ENCODE measurements at places on chromosomes 1 and 21.
A peak's percentile ranks its signal among the peaks of the same experiment; 100 is the strongest.

DNA sequence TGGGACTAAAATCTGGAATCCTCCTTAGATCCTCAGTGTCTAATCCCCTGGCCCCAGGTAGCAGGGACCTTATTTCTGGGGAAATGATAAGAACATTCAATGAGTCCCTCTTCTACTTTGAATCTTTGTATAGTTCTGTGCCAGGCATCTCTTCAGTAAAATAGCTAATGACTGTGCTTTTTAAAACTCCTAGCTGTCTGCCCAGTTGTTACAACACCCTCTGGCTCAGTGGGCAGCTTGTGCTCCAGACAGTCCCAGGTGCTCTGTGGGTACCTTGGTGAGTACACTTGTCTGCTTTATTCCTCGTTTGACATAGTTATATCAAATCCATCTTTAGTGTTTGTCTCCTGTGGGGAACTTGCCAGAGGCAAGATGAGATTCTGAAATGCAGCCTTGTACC is 18.0 kb downstream of the TGFB2 start:
- no peak for DNase-seq

GRCh38 chr1:182003025-182003725 is 58.3 kb downstream of the ZNF648 start:
- no peak for DNase-seq

- no peak for DNase-seq
These were observed 51.0 kb downstream of the SGIP1 start for GRCh38 chr1:66585002-66585401.

GRCh38 chr1:179230251-179230650 is 774 bp upstream of the ABL2 start:
- DNase-seq: no peak

GRCh38 chr1:176164014-176164678 is 42.9 kb downstream of the COP1 start:
- no peak for DNase-seq

DNA sequence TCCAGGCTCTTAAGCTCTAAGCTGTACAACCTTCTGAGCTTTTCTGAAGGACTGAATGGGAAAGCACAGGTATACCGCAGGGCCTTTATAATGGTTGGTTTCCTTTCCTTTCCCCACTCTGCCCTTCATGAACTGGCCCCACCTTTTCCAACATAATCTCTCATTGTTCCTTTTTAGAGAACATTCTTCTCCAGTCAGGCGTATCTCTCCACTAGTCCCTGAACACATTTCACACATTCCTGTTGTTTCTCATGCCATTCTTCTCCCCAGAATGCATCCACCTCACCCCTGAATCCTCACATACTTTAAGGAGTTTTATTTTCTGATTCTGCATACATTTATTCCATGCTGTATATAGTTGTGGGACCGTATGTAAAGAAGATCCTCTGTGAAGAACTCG is 41.3 kb downstream of the PGM1 start:
- DNase-seq: no peak

DNA sequence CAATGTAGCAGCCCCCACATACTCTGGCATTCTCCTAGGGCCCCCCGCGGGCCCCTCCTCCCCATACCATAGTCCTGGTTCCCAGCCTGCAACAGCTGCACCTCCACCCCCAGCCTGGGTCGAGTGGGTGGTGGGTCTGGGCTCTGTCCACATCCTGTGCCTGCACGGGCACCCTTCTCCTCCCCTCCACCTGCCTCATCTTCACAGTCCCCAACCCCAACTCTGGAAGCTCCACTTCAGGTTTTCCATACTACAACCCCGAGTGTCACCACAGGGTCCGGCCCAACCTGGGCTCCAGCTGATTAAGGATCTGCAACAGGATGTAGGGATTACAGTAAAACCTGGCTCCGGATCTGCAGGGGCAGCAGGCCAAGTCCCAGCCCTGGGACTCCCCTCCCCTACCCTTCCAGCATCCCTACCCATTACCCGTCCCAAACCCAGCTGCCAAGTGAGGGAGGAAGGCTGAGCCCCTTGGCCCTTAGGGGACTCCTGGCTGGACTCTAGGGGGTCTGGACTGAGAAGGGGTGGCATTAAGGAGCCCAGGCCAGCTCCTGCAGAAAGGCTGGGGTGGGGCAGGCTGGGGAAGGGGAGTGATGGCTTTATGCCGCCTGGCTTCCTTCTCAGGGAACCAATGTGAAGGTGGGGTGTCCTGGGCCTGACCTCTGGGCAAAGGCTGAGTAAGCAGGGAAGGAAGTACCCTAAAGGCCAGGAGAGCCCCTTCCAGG is 116.8 kb downstream of the CASZ1 start:
- no peak for DNase-seq

GRCh38 chr21:32653326-32653901 is 41.2 kb upstream of the CFAP298 start:
- peak; percentile 64 for DNase-seq

DNA sequence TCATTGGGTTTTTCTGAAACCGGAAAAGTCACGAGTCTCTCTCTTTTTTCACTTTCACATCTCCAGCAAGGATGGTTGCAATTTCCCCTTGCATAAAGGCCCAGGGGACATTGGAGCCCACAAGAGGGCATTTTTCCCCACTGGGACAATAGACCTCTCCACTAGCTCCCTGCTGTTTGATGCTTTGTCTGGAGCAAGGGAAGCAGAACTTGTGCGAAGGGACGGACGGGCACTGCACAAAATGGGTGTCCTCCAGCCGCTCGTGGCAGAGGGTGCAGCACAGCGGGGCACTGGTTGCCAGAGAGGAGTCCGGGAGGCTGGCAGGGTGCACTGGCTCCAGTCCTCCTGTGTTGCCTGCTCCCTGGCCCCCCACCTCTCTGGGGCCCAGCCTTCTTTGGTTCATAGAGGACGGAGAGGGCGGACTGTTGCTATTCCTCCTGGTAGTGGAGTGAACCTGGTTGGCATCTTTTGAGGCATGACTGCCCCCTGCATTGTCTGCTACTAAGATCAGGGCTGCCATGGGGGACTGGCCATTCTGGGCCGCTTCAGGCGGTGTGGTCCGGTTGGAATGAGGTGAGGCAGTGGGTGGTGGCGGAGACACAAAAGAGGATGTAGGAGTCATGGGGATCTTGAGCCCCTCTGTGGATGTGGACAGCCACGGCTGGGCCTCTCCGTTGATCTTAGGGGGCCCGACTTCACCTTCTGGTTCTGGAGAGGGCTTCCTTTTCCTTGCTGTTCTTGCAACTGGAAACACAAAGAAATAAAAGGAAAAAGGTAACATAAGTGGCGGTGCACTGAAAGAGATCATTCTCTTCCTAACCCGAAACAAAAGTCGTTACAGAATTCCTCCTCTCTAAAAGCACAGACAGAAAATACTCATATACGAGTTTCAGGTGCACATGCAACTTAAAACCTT is 2.6 kb downstream of the IRF2BP2 start:
- peak; percentile 46 for DNase-seq

GRCh38 chr1:214952648-214953047 is 129.9 kb upstream of the KCNK2 start:
- DNase-seq: no peak

DNA sequence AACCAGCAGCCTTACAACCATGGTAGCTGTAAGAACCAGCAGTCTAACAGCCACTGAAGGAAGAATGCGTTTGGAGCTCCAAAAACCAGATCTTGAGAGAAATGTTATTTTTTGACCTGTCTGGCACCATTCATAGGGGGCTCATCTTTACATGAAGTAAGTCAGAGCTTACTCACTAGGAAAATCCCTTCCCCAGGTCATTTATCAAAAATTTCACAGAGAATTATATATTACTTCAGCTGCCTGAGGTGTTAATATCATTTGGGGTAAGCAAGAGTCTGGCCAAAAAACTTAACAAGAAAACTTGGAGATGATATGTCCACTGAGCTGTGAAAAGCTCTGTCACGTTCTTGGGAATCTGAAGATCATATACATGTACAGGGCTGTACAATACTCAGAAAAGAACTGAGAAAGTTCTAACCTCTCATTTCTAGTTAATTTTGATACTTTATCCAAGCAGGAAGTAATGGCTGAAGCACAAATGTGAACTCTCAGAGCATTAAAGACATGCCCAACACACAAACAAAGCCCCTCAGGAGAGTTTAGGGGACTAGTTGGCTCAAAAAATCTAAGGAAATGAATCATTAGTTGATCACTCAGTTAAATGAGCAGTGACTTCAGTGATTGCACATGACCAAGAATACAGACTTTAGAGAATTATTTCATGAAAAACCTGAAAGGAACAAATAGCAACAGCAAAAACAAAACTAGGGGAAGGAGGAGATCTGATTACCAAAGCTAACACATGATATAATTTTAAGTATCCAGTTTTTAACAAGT is 681.1 kb downstream of the LTN1 start:
- no peak for DNase-seq

- DNase-seq: no peak
These were observed 6.5 kb upstream of the BARHL2 start for GRCh38 chr1:90723590-90724108.

DNA sequence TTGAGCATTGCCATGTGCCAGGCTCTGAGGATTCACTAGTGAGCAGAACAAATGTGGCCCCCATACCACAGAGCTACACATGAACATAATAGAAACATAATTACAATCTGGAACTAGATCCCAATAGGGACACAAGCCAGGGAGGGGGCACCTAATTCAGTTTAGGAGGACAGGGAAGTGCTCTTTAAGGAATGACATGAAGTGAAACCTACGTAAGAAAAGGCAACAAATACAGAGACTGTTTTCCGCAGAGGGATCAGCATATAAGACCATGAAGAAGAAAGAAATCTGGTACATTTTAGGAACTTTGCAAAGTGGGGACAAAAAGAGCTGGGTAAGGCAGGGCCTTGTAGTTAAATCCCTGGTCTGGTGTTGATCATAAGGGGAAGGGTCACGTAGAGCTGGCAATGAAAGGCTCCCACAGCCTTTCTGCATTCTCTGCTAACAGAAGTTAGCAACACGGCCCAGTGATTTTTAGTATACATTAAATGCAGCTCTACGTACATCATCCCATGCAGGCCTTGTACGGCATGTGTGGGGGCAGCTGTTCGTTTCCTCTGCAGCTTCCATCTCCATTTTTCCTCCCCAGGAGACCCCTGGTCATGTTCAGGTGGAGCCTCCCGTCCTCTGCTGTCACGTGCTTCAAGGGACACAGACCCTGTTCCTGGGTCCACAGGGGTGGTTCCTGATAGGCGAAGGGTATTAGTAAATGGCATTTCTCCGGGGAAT is 26.8 kb upstream of the SLC30A1 start:
- no peak for DNase-seq

DNA sequence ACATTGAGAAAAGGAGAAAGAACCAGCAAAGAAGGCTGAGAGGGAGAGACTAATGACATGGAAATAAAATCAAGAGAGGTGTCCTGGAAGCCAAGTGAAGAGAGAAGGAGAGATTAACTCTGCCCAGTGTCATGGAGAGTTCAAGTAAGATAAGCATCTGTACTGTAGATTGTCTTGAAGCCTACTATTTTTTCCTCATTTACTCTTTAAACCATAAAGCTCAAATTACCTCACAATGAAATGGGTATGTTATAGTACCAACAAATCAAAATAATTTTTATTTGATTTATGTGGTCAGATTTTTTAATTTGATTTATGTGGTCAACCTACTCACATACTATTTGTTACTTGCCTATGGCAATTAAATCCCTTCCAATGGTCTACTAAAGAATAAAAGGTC is 5.2 kb upstream of the PALMD start:
- DNase-seq: no peak

- no peak for DNase-seq
These were observed 26.9 kb downstream of the PLEKHO1 start for GRCh38 chr1:150176593-150176992.

DNA sequence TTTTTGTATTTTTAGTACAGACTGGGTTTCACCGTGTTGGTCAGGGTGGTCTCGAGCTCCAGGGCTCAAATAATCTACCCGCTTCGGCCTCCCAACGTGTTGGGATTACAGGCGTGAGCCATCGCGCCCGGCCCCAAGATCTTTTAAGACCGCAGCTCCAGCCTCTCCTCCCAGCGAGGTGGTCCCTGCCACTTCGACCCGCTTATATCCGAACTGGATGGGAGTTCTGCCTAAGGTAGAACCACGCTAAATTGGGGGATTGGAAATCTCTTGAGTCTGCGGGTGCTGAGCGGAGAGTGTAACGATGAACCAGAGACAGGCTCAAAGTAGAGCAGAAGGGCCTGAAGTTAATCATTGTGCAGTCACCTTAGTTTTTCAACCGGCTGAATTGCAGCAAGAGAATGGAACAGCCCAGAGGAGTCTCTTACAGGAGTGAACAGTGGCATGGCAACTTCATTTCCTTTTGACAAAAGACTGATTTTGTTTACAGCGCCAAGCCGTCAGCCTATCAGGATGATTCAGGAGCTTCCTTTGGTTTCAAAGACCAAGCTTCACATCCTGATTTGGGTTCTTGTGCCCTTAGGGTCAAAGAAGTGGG is 726 bp upstream of the CYB5R1 start:
- DNase-seq: peak; percentile 67

- DNase-seq: no peak
These were observed 8.4 kb downstream of the PDIK1L start for GRCh38 chr1:26119892-26120608.

DNA sequence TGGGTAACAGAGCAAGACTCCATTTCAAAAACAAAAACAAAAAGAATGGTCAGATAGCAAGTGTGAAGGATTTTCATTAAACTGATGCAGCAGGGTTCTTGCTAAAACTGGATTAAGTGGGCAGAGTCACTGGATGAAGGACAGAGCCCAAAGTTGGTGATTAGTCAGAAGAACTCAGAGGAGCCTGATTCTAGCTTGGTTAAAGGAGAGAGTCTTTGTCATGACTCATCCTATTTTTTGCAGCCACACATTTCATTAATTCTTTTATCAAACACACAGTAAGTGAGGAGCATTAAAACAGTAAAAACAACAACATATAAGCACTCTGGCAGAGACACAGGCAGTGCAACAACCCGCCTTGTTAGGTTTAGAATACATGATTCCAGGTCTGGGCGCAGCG is 56.0 kb upstream of the EDARADD start:
- DNase-seq: no peak

GRCh38 chr21:34822942-34823341 is 154.1 kb downstream of the CLIC6 start:
- DNase-seq: no peak

- no peak for DNase-seq
These were observed 45.3 kb downstream of the URB2 start for GRCh38 chr1:229671310-229671709.

DNA sequence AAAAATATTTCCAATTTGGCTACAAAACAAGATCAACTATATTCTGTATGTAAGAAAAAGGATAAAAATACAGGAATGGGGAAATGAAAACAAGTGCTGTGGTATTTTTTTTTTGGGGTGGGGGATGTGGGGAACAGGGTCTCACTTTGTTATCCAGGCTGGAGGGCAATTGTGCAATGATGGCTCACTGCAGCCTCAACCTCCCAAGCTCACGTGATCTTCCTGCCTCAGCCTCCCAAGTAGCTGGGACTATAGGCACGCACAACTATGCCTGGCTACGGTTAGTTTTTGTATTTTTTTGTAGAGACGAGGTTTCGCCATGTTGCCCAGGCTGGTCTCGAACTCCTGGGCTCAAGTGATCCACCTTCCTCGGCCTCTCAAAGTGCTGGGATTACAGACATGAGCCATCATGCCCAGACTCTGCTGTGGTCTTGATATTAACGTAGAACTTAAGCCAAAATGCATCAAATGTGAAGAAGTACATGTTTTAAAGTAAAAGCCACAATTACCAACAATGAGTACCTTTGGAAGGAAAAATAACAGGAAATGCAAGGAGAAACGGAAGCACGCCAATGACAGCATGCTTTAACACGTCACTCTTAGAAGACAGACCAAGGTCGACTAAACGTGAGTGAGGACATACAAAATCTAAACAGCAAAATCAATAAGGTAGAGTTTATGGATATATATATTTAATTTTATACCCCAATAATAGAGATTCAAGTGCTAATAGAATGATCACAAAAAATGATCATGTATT is 8.8 kb upstream of the ABCB10 start:
- no peak for DNase-seq

- no peak for DNase-seq
These were observed 112.1 kb upstream of the ARTN start for GRCh38 chr1:43821471-43821870.
